ENCODE measurements at places on chromosomes 4 and X. TPM values are rescaled to one million over a fixed set of nuclear protein-coding genes. Genes with fewer than 3 reads are reported as not detected.

Gene SMIM31
- not detected for total RNA-seq

Gene GABRG1
- total RNA-seq: not detected

Gene WDR17
- 2.1 TPM for total RNA-seq

Gene CYLC1
- not detected for total RNA-seq

Gene XK
- 0.17 TPM for total RNA-seq

Gene NSUN7
- 0.51 TPM for total RNA-seq

Gene NHSL2
- 4.1 TPM for total RNA-seq

Gene F9
- total RNA-seq: not detected

Gene EOLA1
- total RNA-seq: 15.4 TPM

GRCh38 chr4:32129967-32130366, 1409.8 kb downstream of the PCDH7 start:
- DNase-seq: no peak

DNA sequence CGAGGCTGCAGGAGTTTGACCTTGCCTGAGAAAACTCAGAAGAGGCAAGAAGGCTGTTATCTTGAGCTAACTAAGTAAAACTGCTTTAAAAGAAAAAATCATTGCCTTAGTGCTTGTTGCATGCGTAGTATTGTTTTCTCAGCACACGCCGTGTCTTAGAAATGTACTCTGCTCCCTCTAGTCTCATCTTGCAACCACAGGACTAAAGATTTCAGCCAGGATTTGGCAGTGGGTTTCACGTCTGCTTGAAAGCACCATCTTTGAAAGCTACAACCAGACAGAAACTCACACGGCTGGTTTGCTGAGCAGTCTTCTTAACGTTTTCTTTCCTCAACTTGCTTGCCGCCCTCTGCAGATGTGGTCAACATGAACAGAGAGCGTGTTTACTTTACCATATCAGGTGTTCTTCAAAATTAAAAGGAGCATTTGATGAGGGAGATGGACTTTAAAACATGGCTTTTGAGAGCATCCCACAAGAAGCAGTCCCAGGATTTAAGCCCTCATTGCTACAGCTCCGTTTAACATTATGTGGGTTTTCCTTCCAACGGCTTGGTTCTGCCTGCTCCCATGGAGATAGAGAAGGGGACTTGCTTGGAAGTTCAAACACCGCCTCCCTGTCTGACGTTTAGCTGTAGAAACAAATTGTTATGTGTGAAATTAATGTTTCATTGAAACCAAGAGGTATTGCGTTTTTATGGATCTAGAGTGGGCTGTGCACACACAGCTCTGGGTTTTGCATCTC, 3.4 kb downstream of the SORCS2 start:
- no peak for DNase-seq

DNA sequence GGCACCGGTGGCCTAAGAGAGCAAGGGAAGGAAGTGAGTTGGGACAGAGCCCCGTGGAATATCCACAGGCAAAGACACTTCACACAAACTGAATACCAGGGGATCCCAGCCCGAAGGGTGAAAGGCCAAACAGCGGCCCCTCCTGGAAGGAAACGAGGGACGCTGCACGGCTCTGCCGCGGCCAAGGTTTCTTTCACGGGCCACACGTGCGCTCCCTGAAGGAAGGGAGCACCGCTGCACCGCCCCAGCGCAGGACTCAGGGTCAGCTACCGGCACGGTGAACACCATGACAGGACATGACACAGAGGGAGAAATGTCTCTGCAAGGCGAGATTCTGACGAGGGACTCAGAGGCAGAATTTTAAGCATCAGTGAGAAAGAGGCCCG, 31.5 kb upstream of the GTPBP6 start:
- DNase-seq: no peak

DNA sequence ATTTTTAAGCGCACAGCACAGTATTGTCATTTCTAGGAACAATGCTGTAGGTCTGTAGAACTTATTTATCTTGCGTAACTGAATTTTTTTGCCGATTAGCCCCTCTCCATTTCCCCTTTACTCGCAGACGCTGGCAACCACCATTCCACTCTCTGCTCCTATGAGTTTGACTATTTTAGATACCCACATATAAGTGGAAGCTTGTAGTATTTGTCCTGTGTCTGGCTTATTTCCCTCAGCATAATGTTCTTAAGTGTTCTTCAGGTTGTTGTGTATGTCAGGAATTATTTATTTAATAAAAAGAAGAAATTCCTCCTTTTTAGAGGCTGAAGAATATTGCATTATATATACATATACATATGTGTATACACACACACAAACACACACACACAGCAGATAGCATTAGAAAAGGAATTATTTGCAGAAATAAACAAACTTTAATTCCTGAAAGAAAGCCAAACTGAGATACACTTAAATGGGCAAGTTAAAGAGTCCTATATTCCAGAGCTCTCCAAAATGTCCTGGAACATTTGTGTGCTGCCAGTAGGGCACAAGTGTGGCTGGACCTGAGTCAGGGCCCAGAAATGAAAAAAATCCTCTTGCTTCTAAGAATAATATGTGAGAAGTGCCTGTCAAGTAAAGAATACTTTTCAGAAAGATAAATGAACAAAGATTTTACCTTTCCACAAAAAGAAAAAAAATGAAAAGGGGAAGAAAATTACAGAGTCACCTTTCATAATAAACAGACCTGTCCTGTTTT, 4.5 kb upstream of the ZNF330 start:
- no peak for DNase-seq

DNA sequence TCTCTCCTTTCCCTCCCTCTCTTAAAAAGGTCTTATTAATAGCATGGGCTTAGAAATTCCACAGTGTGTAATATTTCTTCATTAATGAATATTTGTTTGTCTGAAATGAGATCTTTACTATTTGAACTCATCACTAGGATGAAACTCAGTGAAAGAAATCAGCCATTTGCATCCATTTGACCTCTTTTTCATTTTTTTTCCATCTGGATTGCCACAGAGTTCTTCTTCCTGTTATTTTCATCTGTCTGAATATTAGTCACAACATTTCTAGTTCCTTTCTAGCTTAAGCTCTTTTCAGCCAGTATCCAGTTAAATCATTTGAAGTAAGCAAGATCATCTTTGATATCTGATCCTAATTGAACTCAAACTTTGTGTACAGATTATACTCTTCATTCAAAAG, 69.2 kb upstream of the PLS3 start:
- no peak for DNase-seq

- DNase-seq: no peak
Observed at GRCh38 chrX:139844163-139844562, 88.7 kb downstream of the ATP11C start.

DNA sequence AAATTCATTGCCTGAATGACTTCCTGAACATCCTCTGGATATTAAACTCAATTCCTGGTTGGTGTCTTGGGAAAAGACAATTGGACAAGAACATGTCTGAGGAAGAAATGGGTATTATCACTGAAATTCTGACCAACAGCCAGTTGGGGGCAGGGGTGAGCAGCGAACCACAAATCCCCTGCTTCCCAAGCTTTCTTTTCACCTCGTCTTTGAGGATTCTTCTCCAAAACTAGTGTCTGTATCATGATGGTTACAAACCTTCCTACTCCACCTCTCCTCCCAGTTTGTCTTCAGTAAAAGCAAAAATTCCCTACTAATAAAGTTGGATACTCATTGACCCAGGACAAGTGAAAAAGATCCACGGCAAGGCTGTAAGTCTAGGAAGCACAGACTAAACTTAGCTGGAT, 48.3 kb upstream of the WDR1 start:
- peak; percentile 6 for DNase-seq

GRCh38 chr4:82710197-82710929, 88.2 kb downstream of the SCD5 start:
- DNase-seq: no peak

- DNase-seq: no peak
Observed at GRCh38 chr4:31236020-31236638, 516.0 kb downstream of the PCDH7 start.

DNA sequence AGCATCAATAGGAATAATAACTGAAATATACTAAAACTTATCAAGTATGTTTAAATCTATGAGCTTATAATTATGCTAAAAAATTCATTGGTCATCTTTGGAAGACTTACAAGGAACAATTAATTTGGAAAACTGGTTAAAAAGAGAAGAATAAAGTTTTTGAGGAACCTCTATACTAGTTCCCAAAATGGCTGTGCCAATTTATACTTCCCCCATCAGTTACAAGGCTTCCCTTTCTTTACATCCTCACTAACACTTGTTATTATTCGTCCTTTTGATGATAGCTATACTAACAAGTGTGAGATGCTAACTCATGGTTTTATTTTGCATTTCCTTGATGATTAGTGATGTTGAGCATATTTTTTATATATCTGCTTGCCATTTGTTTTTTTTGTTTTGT, 17.1 kb downstream of the OGT start:
- no peak for DNase-seq

DNA sequence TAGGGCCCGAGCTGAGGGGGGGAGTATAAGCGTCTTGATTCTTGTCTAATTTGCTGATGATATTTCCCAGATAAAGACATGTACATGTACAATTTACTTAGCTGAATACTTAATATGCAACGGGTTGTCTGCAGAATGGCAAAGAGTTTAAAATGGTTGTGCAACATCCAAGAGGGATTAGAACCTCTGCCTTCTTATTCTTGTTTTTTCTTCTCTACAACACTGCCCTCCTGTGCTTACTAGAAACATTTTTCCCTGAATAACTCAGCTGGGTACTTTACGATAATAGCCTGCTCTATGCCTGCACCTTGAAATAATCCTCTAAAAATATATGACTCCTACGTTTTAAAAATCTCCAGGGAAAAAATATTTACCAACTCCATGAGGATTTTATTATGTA, 41.8 kb downstream of the INTS12 start:
- DNase-seq: peak; percentile 26

GRCh38 chr4:47914926-47915237, 499 bp upstream of the NFXL1 start:
- DNase-seq: no peak

- DNase-seq: no peak
Observed at GRCh38 chrX:10157032-10157341, 212 bp downstream of the CLCN4 start.

GRCh38 chr4:35217331-35217730, 1027.0 kb downstream of the ARAP2 start:
- DNase-seq: no peak

DNA sequence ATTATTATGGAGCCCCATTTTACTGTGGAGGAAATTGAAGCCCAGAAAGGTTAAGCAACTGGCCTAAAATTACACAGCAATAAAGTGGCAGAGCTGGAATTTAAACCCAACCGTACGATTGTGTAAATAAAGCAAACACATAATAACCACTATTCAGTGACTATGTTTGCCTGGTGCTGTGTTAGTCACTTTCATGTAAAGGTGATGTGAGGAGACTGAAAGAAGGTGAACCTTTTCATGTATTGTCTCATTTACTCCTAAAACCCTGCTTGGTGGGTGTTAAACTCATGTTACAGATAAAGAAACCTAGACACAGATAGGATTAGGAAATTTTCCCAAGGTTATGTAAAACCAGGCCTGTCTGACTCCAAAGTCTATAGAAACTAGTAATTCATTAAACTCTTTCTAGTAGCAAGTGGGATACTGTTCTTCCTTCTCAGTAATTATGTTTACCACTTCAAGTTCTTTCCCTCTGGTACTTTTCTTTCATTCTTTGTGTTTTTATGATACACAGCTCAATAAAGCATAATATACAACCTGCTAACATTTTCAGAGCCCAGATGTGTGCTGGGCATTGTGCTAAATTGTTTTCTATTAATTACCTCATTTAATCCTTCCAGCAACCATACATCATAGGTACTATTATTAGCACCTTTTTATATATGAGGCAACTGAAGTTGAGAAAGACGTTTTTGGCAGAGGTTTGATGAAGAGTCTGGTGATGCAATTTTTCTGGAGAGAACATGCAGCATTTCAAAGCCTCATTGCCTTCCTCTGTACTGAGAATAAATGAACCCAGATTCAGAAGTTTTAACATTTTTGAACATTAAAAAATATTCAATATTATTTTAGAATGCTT, 202.7 kb downstream of the SPRY1 start:
- DNase-seq: peak; percentile 81

GRCh38 chrX:112688242-112688641, 8.5 kb upstream of the LHFPL1 start:
- DNase-seq: no peak

DNA sequence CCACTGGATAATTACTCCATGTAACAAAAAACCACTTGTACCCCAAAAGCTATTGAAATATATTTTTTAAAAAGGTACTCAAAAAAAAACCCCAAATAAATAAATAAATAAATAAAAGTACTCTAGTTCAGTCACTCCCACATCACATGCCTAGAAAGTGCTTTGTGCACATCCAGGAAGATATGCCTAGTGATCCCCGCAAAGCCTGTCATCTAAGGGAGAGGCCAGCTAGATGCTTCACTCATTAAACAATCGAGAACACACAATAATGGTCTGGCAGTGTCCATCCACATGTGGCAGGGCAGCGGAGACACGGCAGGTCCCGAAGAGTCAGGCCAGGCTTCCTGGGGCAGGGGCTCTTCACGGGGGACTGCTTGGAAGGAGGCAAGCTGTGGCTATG, 47.6 kb downstream of the RAB33B start:
- no peak for DNase-seq

DNA sequence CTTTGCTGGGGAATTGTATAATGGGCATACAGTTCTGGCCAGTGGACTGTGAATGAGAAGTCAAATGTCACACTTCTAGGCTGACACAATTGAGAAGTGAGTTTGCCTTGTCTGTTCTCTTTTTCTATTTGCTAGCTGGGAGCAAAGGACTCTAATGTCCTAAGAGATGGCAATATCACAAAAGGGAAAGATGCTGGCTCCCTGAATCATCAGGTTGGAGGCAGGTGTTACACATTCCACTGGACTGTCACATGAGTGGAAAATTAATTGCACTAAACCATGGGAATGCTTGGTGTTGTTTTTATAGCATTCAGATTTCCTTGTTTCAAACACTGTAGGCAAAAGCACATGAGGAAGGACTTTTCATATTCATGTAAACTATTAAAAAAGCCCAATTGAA, 388.3 kb downstream of the ADAM29 start:
- no peak for DNase-seq

DNA sequence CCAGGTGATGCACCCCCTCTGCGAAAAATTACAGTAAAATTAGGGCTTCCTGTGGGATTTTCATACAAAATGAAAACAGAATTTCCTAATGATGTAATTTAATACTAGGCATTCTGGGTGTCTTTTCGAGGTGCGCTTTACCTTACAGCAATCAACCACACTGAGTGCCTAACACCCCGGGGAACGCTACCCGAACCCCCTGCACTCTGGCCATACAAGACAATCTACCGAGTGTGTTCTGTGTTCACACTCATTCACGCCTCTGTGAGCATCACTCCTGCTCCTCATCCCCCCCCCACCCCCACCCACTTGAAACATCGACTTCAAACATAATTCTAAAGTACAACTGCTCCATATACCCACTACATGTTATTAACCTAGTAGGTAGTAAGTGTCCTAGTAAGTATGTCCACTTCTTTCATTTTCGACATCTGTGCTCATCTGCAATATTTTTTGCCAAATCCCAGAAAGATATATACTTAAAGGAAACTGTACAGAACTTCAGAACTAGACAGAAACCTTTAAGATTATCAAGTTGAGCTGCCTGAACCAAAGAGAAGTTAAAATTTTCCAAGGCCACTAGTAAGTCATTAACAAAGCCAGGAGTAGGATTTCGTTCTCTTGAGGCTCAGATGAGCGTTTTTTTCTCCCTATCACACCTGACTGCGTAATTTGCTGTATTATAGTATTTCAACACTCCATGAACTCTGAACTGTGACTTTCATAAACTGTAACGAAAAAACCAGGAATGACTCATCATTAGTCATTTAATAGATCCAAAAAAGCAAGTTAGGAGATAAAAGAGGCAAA, 80.0 kb downstream of the FAT1 start:
- peak; percentile 72 for DNase-seq

GRCh38 chrX:19904778-19905367, 17.5 kb upstream of the SH3KBP1 start:
- peak; percentile 67 for DNase-seq

Measured in fibroblast of lung (primary cell).